ENCODE measurements at places on chromosomes 16 and 17.

DNA sequence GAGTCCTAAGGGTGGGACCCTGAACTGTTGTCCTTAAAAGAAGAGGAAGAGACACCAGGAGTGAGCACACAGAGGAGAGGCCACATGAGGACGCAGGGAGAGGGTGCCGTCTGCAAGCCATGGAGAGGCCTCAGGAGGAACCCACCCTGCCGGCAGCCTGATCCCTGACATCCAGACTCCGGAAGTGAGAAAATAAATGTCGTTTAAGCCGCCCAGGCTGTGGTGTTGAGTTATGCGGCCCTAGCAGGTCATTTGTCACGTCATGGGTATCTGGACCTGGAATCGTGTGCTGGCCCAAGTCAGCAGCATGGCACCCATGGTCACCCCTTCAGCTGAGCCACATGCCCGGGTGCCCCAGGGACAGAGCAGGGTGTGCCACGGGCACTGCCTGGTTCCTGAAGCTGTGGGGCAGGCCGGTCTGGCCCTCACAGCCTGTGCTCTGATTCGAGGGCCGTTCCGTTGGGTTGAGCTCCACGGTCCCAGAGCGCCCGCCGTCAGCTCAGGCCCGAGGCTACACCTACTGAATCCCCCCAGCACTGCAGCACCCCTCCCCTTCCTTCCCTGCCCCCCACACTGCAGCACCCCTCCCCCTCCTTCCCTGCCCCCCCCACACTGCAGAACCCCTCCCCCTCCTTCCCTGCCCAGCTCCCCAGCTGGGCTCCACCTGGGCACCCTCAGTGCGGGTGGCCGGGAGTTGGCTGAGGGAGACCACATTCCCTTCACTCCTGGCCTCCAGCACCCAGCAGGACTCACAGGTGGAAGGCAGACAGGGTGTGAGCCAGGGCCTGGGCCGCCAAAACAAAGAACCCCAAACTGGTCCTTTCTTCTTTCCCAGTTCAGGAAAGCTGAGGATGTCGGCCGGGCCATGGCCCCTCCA is 2.7 kb upstream of the CCDC57 start:
- no peak for DNase-seq

GRCh38 chr16:695355-696089 is 5.3 kb upstream of the WDR24 start:
- no peak for DNase-seq

- DNase-seq, result no peak
Observed at GRCh38 chr16:82024316-82024715, 10.7 kb upstream of the HSD17B2 start.

DNA sequence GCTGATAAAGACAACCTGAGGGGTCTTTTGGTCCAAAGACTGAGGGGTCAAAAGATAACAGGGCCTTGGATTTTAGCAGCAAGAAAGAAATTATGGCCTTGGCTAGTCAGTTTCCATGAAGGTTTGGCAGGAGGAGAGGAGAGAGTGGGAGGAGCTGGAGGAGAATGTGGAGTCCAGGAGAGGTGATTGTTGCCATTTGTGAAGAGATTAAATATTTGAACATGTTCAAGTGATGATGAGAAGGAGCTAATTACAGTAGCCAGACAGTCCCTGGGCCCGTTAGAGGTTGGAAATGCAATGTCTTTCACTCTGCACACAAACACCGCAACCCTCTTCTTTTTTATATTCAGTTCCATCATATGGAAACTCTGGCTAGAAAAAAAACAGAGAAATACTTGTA is 68.6 kb downstream of the TNRC6C start:
- no peak for DNase-seq

DNA sequence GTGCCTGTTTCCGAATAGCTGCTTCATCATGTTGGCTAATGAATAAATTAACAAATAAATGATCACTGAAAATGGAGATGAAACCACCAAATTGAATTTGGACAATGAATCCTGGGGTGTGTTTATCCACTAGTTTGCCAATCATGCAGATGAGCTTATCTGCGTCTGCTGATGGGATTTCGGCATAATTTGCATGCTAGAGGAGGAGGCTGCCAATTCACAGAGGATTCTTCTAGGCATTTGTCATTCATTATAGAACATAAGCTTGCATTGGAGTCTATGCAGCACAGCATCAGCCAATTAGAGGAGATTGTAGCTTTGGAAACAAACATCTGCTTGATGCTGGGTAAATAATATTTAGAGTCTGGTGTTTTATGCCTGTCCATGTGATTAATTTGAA is 123.1 kb downstream of the NPIPB5 start:
- no peak for DNase-seq

DNA sequence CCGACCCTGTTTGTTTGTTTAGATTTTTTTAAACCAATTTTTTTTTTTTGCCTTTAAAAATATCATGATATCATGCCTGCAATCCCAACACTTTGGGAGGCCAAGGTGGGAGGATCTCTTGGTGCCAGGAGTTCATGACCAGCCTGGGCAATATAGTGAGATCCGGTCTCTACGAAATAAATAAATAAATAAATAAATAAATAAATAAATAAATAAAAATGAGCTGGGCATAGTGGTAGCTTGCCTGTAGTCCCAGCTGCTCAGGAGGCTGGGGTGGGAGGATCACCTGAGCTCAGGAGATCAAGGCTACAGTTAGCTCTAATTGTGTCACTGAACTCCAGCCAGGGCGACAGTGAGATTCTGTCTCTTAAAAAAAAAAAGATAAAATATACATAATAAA is 8.1 kb upstream of the IGF2BP1 start:
- DNase-seq, result no peak

- DNase-seq, result no peak
Observed at GRCh38 chr17:69367298-69367697, 40.4 kb upstream of the ABCA5 start.

- DNase-seq, result no peak
Observed at GRCh38 chr16:67996666-67997065, 2.6 kb downstream of the DPEP2 start.

- DNase-seq, result no peak
Observed at GRCh38 chr17:57097832-57098421, 12.9 kb downstream of the AKAP1 start.

DNA sequence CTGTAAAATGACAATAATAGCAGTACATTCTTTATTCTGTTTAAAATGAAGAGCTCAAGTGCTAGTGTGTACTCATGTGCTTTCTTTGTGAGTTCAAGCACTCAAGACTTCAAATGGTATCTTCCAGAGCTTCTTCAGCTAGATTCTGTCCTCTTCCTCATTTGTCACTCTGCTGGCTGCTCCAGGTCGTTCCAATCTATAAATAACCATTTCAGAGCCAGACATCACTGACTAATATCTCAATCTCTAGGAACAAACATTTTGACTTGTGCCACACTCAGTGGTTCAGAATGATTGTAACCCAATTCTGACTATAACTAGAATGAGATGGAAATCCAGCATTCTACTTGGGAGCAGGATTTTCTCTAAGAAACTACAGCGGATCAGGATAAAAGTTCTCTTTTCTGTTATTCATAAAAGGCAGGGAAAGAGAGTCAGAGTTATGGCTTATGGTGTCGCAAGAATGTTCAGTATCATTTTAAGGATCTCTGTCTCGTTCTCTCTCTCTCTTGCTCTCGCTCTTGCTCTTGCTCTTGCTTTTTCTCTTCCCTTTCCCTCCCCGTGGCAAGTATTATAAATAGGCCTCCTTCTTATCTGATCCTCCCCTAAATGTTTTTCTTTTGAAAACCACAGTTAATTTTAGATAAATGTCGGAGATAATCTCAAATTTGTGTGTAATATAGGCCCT is 116.3 kb upstream of the MAF start:
- no peak for DNase-seq

DNA sequence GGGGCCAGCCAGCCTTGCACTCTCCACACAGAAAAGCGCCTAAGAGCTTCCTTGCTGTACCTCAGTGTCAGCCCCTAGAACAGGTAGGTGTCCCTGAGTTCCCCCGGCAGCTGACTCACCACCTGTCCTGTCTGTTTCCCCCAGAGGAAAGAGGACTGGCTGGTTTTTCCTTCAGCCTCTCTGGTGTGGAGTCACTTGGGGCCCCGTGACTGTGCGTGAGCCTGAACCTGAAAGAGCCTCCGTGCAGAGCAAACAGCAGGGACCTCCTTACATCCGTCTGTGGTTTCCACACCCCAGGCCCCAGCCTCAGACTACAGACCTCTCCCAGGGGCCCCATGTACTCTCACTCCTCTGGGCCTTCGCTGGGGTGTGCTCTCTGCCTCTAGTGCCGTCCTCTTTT is 87.8 kb downstream of the GNAO1 start:
- DNase-seq, result no peak

DNA sequence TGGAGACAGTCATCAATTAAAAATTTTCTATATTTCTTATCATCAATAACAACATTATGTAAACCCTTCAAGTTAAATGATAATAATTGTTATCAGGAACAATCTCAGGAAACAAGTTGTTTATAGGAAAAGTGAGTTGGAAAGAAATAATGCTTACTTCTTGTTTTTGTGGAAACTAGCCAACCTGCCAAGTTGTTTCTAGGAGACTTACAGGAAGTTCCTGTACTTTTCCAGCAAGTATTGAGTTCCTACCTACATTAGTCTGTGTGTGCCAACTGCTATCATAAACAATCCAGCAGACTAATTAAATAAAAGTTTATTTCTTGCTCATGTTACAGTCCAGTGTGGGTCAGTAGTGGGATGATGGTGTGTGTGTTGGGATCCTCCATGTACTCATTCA is 1.6 kb upstream of the CCL14 start:
- no peak for DNase-seq

DNA sequence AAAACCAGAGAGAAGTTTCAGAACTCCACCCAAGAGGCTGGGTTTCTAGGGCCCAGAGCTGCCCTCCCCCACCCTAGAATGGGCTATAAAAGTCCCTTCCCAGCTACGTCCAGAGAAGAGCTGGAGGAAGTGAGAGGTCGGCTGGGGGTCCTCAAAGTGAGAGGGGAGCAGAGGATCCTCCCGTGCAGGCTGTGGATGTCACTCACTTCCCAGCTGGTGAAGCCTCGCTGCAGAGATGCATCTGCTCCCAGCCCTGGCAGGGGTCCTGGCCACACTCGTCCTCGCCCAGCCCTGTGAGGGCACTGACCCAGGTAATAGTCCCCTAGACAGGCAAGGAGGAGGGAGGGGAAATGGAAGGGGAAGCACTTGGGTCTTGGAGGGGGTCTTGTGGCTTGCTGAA is at the start of gene EPX:
Gene EPX, plus strand, starts transcription at position 115 of the 400 bp plus-strand sequence. Its CDS starts 121 bp downstream, at position 236.
- DNase-seq, result no peak

DNA sequence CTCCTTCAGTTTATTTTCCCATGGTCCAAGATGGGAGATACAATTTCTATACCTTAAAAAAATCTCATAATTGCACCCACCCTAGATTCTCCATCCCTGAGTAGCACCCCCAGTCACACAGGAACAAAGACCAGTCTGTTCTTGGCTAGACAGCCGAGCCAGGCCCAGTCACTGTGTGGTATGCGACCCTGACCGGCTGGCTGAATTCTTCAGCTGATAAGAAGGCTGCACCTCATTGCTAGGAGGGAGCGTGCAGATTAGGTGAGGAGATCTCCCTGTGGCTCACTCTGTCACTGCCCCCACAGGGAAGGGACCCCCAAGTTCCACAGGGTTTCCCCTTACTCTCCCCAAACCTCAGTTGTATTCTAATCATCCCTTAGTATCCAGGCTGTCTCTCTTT is 138.7 kb downstream of the SALL1 start:
- no peak for DNase-seq

DNA sequence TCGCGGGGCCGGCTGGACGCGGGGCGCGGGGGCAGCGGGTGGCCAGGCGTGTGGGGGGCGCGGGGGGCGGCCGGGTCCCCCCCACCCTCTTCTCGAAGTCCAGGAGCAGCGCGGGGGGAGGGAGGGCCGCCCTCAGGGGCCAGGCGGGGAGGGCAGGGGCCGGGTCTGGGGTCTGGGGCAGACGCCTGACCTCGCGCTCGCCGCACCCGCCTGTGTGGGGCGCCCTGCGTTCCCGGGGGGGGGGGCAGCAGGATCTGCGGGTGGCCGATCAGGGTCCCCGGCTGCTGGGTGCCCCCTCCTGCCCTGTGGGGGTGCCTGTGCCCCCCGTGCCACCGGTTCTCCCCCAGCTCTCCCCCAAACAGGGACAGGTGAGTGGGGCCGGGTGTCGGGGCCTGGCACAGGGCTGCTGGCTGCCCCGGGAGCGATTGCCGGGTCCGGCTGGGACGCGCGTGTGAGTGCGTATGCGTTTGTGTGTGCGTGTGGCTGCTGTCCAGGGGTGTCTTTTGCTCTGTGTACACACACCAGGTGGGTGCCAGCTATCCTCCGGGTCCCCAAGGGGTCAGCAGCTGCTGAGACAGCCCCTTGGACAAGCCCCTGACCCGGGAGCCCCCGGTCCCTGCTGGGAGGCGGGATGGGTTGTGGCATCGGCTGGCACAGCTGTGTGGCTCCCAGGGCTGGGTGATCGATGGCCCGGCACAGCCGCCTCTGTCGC is 663 bp downstream of the PRR35 start:
- DNase-seq, result no peak

DNA sequence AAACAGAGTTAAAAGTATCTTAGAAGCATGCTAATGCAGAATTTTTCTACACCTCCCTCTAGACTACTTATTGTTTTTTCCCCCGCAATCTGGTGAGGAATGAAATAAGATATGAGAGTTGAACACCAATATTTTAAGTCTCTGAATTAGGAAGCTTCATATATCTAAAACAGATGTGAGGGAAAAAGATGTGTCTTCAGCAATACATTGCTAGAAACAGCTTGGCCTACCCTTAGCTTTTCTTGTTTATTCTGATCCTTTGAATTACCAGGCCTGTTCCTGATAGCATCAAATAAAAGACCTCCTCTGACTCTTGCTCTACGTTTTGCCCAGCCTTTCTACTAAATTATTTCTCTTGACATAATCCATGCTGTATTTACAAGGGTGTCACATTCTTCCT is 221.8 kb downstream of the CDH11 start:
- no peak for DNase-seq

DNA sequence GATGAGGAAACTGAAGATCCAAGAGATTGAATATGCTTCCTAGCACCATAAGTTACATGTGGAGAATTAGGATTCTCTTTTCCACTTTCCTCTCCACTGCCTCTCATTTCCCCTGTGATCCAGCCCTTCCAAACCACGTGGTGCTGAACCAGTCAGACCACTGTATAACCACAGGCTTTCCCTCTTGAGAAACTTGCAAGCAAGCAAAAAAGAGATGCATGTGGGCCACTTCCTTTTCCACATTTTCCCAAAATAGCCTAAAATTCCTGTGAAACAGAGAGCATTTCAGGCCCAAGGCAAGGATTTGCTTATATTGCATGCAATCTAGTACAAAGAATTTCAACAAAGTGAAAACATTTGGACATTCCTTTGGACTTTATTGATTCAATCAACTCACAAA is 59.3 kb upstream of the KSR1 start:
- DNase-seq, result no peak

GRCh38 chr16:8962393-8963009 is 1.2 kb downstream of the USP7 start:
- DNase-seq, result no peak

DNA sequence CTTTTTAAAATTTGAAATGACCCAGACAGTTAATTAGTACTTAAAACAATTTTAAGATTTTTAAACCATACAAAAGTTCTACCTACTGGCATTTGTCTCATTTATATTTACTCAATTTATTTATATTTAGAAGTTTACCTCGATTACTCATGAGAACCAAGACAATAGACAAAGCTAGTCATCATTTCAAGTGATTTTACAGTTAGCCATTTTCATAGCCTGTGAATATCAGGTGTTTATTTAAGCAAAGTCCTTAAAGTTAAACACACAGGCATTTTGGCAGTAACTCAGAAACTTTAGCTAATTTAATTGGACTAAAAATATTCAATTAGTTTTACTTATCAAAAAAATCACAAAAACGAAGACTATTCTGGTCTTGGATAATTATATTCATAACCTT is 101.6 kb upstream of the KIF2B start:
- DNase-seq, result no peak

- no peak for DNase-seq
Observed at GRCh38 chr17:50681263-50682200, 26.2 kb downstream of the ANKRD40 start.
